ENCODE measurements at places on chromosomes 2 and 18. TPM values are rescaled to one million over a fixed set of nuclear protein-coding genes. Genes with fewer than 3 reads are reported as not detected.

GRCh38 chr2:64550042-64550441, 25.9 kb downstream of the AFTPH start:
- no peak for DNase-seq

GRCh38 chr2:238285653-238286082, 2.7 kb downstream of the PER2 start:
- no peak for DNase-seq

DNA sequence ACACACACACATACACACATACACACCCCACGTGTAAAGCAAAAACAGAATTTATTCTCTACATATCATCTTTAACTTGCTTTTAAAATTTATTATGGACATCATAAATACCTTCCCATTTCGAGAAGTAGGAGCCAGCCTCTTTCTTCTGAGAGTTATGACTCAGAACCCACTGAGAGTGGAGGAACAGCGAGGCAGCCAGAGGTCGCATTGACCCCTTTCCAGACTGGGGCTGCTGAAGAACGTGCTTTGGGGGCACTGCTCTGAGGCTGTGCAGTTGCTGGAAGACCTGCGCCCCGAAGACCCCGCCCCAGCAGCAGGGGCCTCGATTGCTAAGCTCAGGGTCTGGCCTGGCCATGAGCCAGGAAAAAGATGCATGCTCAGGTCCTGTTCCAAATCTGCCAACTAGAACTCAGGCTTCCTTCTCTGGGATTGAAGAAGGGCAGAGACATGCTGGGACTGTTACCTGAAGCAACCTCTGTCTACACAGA, 133.8 kb upstream of the TWIST2 start:
- DNase-seq = no peak

GRCh38 chr2:221649051-221649775, 77.1 kb upstream of the EPHA4 start:
- DNase-seq = no peak

DNA sequence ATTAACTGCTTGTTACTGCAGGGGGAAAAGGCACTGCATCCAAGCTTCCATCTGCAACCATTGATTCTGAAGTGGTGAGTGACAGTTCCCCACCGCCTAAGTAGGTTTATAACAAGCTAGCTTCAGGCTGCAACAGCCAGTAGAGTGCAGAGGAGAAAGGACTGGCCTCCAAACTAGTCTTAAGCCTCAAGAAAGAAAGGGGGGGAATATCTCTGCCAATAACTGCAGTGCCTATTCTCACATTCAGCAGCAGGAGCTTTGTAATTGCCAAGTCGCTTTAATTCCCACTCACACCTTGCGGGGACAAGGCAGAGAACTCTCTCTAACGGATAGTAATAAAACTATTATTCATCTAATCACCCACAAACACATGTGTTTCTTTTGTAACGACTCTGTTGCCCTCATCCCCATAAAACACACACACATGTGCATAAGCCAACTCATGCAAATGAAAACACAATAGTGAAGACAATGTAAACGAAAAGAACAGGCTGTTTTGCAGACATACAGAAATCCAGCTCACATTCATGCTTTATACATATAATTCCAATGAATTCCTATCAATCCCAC, 1963.3 kb upstream of the PIK3C3 start:
- no peak for DNase-seq

GRCh38 chr2:168315331-168316072, 68.1 kb upstream of the STK39 start:
- no peak for DNase-seq

Gene HMSD
- total RNA-seq = not detected

Gene LHCGR
- total RNA-seq = not detected

DNA sequence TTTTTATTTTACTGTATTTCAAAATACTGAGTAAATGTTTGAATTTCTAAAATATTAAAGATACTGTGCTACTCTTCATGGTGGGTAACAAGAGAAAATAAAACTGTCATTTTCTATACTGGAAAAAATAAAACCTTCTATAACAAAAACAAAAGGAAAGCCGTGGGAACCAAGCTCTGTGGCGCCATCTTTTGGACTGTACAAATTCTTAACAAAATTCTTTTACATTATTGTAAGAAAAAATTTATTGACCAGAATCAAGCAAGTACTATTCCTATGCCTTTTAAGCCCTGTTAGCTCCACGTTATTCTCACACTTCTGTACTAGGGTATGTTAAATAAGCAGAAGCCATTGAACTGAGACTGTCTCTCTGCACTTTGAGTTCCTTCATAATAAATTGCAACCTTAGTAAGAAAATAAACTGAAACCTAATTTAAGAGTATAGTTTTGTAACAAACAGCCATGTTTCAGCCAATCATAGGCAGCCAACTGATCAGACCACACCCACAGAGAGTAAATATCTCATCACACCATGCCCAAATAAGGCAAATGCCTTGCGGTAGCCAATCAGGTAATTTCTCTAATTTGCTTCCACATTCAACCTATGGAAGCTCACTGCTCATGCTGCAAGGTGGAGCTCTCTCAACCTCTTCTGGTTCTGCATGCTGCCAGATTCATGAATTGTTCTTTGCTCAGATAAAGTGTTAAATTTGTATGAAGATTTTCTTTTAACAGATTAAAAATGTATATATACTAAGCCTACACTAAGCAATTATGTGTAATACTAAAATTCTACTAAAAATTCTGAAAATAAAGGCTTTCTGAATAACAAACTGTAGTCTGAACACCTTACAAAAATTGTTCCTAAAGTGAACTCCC, 42.2 kb downstream of the HIBCH start:
- DNase-seq = no peak

Gene RGPD3
- total RNA-seq = 0.27 TPM

DNA sequence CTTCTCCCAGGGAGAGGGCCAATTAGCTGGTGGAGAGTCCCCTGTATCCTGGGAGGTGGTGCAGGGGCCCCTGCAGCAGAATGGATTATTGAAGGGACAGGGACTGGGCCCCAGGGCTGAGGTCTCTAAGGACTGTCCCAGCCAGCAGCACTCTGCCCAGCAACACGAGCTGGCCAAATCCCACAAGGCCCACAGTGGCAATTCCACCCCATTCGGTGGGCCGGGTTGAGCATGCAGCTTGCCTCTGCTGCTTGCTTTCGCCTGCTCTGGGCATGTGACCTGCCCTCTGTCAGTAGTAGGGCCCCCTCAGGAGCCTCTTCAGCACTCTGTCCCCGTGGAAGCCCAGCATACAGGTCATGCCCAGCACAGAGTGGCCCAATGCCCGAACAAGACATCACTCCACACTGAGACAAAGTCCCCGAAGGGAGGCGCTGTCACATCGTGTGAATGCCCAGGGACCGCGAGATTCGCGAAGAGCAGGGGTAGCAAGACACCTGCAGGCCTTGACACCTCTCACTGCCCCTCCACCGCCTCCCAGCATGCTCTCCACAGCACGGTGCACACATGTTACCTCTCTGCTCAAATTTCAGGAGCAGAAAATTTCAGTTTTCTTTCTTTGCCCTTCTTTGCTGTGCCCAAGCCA, 65.4 kb downstream of the CRACDL start:
- DNase-seq = no peak

Gene SPP2
- not detected for total RNA-seq

DNA sequence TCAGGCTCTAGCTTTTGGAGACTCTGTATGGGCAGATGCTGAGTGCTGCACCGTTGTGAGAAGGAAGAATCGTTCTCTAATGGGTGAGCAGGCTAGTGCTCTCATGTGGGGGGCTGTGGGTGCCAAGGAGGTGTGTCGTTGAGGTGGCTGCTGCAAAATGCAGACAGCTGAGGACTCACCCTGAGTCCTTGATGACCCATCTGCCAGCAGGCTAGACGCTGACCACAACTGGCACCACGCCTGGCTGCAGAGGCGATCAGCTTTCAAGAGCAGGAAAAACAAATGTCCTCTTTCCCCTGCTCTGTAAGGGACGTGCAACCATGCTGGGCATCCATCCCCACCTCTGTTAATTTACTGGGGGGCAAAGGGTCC, 48.2 kb downstream of the HAUS1 start:
- no peak for DNase-seq

Gene AQP12B
- not detected for total RNA-seq

- DNase-seq = no peak
Measured at GRCh38 chr18:53887447-53887846, 337.0 kb downstream of the MBD2 start.

- DNase-seq = no peak
Measured at GRCh38 chr18:48669180-48669675, 130.4 kb downstream of the CTIF start.

Gene MOCOS
- 0.66 TPM for total RNA-seq

DNA sequence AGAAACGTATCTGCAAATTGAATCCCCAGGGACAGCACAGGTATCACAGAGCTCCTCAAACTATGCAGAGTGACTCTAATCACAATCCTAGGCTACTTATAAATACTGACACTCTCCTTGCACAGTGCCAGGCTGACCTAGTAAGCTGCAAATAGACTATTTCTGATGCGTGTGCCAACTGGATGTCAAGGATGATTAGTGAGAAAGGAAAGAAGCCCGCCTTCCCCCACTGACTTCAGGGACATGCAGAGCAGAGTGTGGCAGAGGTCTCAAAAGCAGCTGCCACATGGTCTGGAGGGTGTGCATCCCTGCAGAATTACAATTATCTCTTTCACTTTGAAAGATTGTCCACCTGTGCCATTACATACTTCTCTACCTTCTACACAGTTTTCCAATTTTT, 235.6 kb downstream of the CPS1 start:
- no peak for DNase-seq

Gene FBXO48
- 1.8 TPM for total RNA-seq

Gene EVX2
- not detected for total RNA-seq

GRCh38 chr2:126858436-126858835, 40.3 kb upstream of the TEX51 start:
- no peak for DNase-seq

- DNase-seq = no peak
Measured at GRCh38 chr18:3875961-3876360, 426.0 kb downstream of the TGIF1 start.

DNA sequence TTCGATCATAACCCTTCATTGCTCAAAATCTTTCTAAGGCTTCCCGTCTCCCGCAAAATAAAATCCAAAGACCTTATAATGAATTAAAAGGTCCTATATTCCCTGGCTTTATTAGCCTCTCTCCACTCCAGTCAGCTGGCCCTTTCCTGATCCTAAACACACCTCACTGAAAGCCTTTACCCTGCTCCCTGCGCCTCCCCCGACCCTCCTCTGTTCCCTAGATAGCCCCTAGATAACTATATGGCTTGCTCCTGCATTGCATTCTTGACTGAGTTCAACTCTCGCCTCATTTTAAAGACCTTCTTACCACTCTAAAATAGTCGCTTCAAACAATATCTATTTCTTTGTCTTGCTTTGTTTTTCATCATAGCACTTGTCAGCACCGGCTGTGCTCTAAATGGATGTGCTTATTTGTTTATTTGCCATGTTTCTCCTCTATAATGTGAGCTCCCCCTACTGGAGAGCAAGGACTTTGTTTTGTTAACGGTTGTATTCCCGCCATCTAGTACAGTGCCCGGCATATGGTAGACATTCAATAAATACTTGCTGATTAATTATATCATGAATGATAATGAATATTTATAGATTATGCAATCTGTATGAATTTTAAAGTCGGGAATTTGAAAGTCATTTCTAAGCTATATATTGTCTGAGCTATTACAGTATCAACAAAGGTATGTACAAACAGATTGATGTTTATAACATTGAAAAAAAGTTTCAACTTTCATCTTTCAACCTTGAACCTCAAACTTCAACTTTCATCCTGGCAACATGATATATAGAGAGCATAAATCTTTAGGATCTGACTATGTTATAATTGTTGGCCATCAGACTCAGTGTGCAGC, 32.4 kb upstream of the VIT start:
- no peak for DNase-seq

Gene THAP4
- 27.7 TPM for total RNA-seq

Gene KIAA2012
- not detected for total RNA-seq

GRCh38 chr2:112582314-112582746, 2.1 kb upstream of the CHCHD5 start:
- DNase-seq = no peak

Gene MARCHF4
- total RNA-seq = not detected

GRCh38 chr2:69766014-69766413, 24.1 kb downstream of the ANXA4 start:
- DNase-seq = no peak

DNA sequence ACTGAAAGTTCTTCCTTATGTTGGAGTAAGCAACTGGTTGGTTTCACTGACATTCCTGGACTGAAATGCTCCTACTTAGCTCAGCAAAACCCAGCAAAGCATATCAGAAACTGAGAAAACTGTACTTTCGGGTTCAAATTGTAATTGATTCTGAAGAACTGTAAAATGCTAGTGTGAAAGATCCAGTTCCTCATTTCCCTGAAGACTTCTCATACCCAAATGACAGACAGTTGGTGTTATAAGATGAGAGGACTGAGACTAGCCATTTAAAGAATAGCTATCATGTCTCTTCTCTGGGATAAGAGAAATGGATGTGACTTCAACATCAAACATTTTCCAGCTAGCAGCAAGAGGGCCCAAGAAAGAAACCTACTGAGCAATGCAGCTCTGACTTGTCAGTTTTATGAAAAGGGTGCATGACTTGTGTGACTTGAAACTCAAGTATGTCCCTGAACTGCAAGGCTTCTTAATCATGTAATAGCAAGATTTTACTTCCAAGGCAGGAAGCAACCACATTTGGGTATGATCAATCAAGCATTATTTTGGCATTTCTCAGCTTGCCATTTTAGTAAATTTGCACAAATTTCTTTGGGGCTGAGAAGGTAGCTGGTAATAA, 420.3 kb upstream of the MMADHC start:
- DNase-seq = no peak

Gene CAPN14
- total RNA-seq = 0.79 TPM

- DNase-seq = no peak
Measured at GRCh38 chr2:163405298-163405697, 330.5 kb downstream of the FIGN start.

- no peak for DNase-seq
Measured at GRCh38 chr2:179344970-179345369, 80.3 kb upstream of the SESTD1 start.

GRCh38 chr2:30234180-30234971, 3.0 kb downstream of the LBH start:
- DNase-seq = peak; percentile 79

DNA sequence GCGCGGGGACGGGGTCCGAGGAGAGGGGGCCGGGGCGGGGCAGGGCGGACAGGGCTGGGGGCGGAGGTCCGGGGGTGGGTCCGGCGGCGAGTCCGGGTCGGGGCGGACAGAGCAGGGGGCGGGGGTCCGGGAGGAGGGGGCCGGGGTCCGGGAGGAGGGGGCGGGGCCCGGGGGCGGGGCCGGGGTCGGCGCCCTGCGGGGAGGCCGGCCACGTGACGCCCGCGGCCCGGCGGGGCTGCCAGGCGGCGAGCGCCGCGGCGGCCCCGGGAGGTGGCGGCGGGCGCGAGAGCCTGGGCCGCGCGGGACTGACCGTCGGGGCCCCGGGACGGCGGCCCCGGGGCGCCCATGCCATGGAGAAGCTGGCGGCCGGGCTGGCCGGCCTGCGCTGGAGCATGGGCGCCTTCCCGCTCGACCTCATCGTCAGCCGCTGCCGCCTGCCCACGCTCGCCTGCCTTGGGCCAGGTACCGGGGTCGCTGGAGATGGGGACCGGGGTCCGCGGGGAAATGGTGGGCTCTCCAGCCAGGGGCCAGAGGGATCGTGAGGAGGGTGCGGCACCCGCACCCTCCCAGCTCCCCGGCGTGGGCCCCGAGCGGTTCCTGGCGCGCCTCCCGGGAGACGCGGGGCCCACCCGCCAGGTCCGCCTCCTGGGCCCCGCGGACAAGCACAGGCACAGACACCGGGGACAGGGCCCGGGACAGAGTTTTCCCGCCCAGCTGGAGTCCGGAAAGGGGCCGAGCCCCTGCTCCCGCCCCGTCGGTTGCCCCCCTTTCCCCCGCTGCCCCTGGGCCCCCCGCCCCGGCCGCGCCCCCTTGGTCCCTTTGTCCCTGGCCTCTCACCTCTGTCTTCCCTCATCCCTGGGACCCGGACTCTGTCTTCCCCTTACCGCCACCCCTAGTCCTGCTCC, at the start of gene GAREM2:
Gene GAREM2 (plus strand): TSS at position 218 of the 905 bp plus-strand sequence. CDS start 133 bp downstream, at position 351.
- DNase-seq = no peak

Data from spleen (tissue), 13 donors.